Umbilical cord (tissue), 2 donors: ENCODE measurements at places on chromosomes 12 and 14.

GRCh38 chr14:34222867-34223266 is 239.2 kb downstream of the SPTSSA start:
- DNase-seq = no peak

- no peak for DNase-seq
These were observed 279.3 kb downstream of the DUSP6 start for GRCh38 chr12:89073027-89073398.

DNA sequence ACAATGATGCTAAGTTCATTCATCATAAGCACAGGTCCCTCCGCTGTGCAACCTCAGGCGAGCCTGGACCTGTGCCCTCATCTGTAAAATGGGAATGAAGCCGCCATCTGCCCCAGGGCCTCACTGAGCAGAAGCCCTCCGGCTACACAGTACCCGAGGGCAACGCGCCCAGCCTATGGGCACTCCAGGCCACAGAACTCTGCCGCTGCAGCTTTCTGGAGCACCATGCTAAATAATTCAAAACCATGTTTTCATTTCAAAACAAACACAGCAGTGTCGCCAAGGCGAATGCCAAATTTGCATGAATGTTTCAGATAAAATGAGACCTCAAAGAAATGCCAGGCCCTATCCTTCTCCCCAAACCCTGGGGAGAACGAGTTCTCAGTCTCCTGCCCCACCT is 4.0 kb downstream of the NCOR2 start:
- no peak for DNase-seq

GRCh38 chr14:52397844-52398243 is 83.7 kb downstream of the PTGER2 start:
- no peak for DNase-seq
